SJCRH30 (cell line): ENCODE measurements at places on chromosomes 11 and 22. TPM values are rescaled to one million over a fixed set of nuclear protein-coding genes. Genes with fewer than 3 reads are reported as not detected.

- no peak for DNase-seq
Observed at GRCh38 chr11:42410251-42410955, 901.4 kb upstream of the API5 start.

Gene LRP4
- 6.6 and 6.8 TPM in 2 replicates for total RNA-seq

Gene DERL3
- total RNA-seq, result not detected in 2 replicates

DNA sequence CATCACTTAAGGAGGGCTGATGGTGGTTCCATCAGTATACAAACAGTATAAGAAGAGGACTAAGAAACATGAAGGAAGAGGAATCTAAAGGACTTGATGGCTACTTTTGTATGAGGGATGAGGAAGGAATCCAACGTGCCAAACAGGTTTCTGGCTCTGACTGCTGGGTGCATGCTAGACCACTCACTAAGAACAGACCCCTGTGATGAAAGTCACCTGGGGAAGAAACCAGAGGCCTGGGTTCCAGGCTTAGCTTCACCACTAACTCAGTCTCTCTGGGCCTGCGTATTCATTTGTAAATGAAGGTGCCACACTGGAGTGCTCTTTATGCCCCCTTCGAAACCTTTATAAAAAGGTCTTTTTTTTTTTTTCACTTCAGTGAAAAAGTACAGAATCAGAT is 55.1 kb downstream of the AAMDC start:
- no peak for DNase-seq

Gene OR10A5
- not detected in 2 replicates for total RNA-seq

DNA sequence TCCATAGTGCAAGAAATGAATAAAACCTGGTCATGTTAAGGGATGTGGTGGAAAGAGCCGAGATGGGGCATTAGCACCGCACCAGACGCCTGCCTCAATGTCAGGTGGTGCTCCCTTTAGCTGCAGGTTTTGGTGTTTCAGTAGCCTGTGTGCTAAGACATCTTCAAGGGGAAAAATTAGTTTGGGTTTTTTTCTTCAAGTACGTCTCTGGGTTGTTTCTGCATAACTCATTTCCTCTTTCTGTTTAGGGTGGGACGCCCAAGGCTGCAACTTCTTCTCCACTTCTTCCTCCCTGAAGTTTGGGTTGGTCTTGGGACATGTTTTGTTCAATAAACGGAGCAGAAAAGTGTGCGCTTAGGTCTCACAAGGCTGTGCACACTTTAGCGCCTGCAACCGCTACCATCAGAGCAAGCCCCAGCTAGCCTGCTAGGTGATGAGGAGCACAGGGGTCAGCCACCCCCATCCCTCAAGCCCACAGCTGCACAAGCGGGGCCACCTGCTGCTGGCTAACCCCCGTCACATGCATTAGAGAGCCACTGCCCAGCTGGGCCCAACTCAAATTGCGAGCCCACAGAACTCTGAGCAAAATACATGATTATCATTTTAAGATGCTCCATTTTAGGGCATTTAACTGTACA is 1495.7 kb downstream of the TBC1D22A start:
- no peak for DNase-seq

DNA sequence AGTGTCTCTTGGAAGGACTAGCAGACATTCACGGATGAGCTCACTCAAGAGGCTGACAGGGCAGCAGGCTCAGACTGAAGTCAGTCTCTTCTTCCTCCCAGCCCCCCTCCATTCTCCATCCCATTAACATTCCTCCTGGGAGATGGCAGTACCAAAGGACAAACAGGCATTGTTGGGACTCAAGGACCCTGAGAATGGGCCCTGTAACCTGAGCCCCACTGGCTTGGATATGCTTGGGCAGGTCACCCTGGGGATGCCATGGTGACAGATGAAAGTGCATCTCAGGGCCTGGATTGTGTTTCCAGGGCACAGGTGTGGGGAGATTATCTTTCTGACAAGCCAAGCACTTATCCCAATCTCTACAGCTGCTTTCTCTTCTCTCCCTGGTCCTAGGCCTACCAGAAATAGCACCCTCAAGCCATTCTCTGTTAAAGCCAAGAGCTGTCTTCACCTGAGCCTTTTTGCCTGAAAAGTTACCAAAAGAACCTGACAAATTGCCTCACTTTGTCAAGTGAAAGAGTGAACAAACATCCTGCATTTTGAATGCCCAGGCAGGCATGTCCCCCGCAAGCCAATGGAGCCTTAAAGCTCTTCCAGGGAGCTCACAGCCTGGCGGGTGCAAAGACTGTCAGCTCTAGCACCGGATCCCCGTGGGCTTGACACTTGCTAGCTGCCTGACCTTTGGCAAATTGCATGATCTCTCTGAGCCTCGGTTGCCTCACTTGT is 366.0 kb upstream of the NARS2 start:
- peak; percentile 76 for DNase-seq

Gene ZNF215
- not detected in 2 replicates for total RNA-seq

- no peak for DNase-seq
Observed at GRCh38 chr11:60858236-60858635, 2.5 kb upstream of the PTGDR2 start.

GRCh38 chr11:32843544-32843943 is 13.8 kb downstream of the PRRG4 start:
- no peak for DNase-seq

Gene DMC1
- not detected in 2 replicates for total RNA-seq

Gene PHF5A
- total RNA-seq, result 98.8 and 106 TPM in 2 replicates

GRCh38 chr22:37842015-37842793 is 1.9 kb downstream of the ANKRD54 start:
- DNase-seq, result no peak

GRCh38 chr11:13685461-13686108 is 17.1 kb downstream of the FAR1 start:
- DNase-seq, result no peak

Gene PPFIBP2
- 3.9 and 4.5 TPM in 2 replicates for total RNA-seq

GRCh38 chr22:30574095-30574981 is at the start of gene GAL3ST1:
GAL3ST1 (minus strand) TSS chr22:30574665; CDS start chr22:30557392, 17,273 bp downstream.
- no peak for DNase-seq

Gene ADM
- 2.2 and 2.3 TPM in 2 replicates for total RNA-seq

DNA sequence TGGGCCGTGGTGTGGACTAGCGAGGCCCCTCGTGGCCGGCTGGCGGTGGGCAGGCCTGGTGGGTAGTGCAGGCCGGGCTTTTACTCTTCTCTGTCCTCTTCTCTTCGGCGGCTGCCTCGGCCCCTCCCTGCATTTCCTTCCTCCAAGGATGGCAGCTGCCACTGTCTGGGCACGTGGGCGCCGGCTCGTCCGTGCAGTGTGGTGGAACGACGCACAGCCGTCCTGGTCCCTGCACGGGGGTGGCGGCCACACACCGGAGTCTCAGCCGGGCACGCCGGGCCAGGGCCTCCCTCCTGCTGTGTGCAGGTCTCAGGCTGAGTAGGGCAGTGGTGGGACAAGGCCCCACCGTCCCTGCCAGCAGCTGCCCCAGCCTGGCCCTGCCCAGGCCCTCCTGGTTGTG is 37.7 kb downstream of the MOB2 start:
- no peak for DNase-seq

- no peak for DNase-seq
Observed at GRCh38 chr11:69155302-69156234, at the start of gene SMIM38. SMIM38 (plus strand) TSS chr11:69155935; CDS start chr11:69157847, 1,912 bp downstream.

Gene KRTAP5-8
- total RNA-seq, result not detected in 2 replicates

Gene CDC42EP2
- 5.6 and 6.0 TPM in 2 replicates for total RNA-seq

Gene BLID
- total RNA-seq, result not detected in 2 replicates

Gene SPDYC
- 0.18 TPM in 1 of 2 replicates, not detected in the other for total RNA-seq

GRCh38 chr11:64608046-64608445 is 17.0 kb downstream of the SLC22A12 start:
- no peak for DNase-seq

DNA sequence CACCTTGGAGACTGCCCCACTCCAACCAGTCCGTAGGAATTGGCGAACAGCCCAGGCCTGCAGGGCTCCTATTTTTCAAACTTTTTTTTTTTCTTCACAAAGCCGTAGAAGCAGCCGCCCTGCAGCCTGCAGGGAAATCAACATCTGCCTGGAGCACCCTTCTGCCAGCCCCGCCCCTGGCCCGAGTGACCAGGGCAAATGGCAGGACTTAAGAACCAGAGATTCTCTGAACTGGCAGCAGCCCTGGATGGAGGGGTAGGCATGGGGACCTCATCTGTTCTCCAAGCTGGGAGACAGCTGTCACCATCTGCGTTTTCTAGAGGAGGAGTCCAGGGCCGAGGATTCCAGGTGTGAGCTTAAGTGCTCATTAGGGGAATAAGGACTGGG is 5.6 kb downstream of the SCN2B start:
- DNase-seq, result no peak

Gene LDLRAD3
- total RNA-seq, result 36.5 and 38.8 TPM in 2 replicates

- no peak for DNase-seq
Observed at GRCh38 chr11:30446520-30446919, 123.6 kb downstream of the ARL14EP start.

- DNase-seq, result no peak
Observed at GRCh38 chr22:20017622-20017958, 967 bp upstream of the ARVCF start.

DNA sequence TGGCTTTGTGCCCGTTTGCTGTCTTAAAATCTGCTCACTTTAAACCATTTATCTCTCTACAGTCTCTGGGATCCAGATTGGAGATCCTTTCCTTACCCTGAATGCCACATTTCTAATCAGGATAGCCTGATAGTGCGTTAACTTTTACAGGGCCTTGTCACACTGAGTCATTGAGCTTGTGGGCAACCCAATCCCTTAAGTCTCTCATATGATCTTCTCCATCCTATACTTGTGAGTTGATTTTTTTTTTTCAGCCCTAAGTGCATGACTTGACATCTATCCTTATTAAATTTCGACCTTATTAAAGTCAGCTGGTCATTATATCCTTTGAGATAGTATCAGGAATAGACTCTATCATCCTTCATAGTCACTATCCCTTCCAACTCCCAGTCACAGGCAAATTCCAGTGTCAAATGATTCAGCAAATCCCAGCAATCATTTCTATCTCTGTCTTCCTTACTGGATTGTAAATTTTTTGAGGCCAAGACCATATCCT is 57.7 kb downstream of the TEAD1 start:
- no peak for DNase-seq

GRCh38 chr11:100203789-100204188 is 483.3 kb upstream of the ARHGAP42 start:
- no peak for DNase-seq

Gene TMEM86A
- total RNA-seq, result 5.4 and 5.8 TPM in 2 replicates

Gene LMO1
- 0.20 and 0.24 TPM in 2 replicates for total RNA-seq

GRCh38 chr22:40054486-40054885 is 59.7 kb downstream of the FAM83F start:
- no peak for DNase-seq

Gene PRG3
- total RNA-seq, result not detected in 2 replicates

Gene FGF19
- total RNA-seq, result not detected in 2 replicates

Gene ALKBH8
- total RNA-seq, result 6.0 and 6.1 TPM in 2 replicates

DNA sequence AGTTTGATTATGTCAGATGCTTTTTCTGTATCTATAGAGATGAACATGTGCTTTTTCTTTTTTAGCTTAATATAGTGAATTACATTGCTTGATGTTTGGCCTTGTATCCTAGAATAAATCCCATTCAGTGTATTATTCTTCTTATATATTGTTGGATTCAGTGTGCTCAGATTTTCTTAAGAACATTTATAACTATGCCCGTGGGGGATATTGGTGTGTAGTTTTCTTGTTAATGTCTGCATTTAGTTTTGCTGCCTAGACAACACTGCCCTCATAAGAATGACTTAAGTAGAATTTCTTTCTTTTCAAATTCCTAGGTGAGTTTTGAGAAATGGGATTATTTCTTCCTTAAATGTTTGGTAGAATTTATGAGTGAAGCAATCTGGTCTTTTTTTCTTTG is 98.5 kb downstream of the TMEM135 start:
- DNase-seq, result no peak

GRCh38 chr11:34624069-34624468 is 3.2 kb downstream of the EHF start:
- no peak for DNase-seq
